Thoracic aorta (tissue), 2 donors: ENCODE measurements at places on chromosomes 5 and 9. TPM values are rescaled to one million over a fixed set of nuclear protein-coding genes. Genes with fewer than 3 reads are reported as not detected.
A peak's percentile ranks its signal among the peaks of the same experiment; 100 is the strongest.

- DNase-seq = no peak
- no peaks in the 10 kb centered on the region for H3K27me3 ChIP-seq
- H3K4me1 ChIP-seq = no peaks in the 10 kb centered on the region
- no peak overlapping the region for H3K27ac ChIP-seq
Observed at GRCh38 chr5:24497145-24497544, 147.6 kb downstream of the CDH10 start.

Gene CCDC112
- 8.4 TPM for total RNA-seq

GRCh38 chr5:40983781-40984180 is 74.5 kb downstream of the C7 start:
- no peaks in the 10 kb centered on the region for H3K27me3 ChIP-seq
- no peak for DNase-seq
- no peaks in the 10 kb centered on the region for H3K36me3 ChIP-seq
- H3K4me1 ChIP-seq = no peaks in the 10 kb centered on the region
- H3K27ac ChIP-seq = no peak overlapping the region

Gene PITX1
- not detected for total RNA-seq

Gene RANBP3L
- total RNA-seq = 25.5 TPM

DNA sequence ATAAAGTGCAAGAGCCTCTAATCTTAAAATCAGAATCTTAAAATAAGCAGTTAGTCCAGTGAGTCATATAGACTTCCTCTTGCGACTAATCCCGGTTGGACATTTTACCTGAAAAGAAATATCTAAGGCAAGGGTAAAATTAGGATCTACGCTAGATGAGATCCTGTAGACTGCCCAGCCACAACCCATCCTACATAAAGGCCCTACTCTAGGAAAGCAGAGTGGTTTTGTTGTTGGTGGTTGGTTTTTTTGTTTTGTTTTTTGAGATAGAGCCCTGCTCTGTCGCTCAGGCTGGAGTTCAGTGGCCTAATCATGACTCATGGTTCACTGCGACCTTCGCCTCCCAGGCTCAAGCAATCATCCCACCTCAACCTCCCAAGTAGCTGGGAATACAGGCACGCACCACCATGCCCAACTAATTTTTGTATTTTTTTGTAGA is 6.9 kb downstream of the TSC1 start:
- peaks cover 6% of the 10 kb centered on the region for H3K36me3 ChIP-seq
- H3K27me3 ChIP-seq = no peaks in the 10 kb centered on the region
- no peak overlapping the region for H3K4me3 ChIP-seq

Gene ACOT12
- total RNA-seq = 2.3 TPM

- no peaks in the 10 kb centered on the region for H3K36me3 ChIP-seq
- DNase-seq = no peak
- no peak overlapping the region for H3K4me3 ChIP-seq
- H3K27me3 ChIP-seq = no peaks in the 10 kb centered on the region
- H3K27ac ChIP-seq = no peak overlapping the region
Observed at GRCh38 chr5:82922086-82922734, 155.0 kb downstream of the TMEM167A start.

GRCh38 chr5:135229679-135230132 is 169.3 kb downstream of the MACROH2A1 start:
- no peak overlapping the region for H3K4me3 ChIP-seq
- H3K27ac ChIP-seq = peak overlapping the region; percentile 58
- DNase-seq = no peak
- H3K36me3 ChIP-seq = no peaks in the 10 kb centered on the region
- peaks cover 38% of the 10 kb centered on the region for H3K4me1 ChIP-seq
- H3K27me3 ChIP-seq = no peaks in the 10 kb centered on the region

DNA sequence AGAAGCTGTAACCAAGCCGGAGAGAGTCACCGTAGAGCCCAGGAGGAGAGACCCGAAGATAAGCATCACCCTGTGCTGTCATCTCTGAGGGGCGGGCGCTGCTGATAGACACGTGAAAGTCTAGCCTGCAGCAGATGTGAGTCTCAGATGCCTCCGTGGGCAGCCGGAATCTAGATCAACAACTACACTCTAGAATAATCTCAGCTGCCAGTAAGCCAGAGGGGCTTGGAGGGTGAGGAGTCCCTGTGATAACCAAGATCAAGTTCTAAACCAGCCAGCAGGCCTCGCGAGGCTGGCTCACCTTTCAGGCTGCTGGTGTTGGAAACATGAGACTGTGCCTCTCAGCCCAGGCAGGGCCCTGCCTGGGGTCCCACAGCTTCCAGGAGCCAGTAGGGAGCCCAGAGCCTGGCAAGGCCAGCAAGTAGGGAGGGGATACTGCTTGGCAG is 54.1 kb downstream of the DAPK1 start:
- no peak for DNase-seq
- H3K36me3 ChIP-seq = no peaks in the 10 kb centered on the region
- H3K27me3 ChIP-seq = no peaks in the 10 kb centered on the region
- H3K27ac ChIP-seq = no peak overlapping the region
- H3K4me3 ChIP-seq = no peak overlapping the region

Gene RGS7BP
- total RNA-seq = 31.1 TPM

- no peaks in the 10 kb centered on the region for H3K36me3 ChIP-seq
- no peaks in the 10 kb centered on the region for H3K4me1 ChIP-seq
- H3K27me3 ChIP-seq = no peaks in the 10 kb centered on the region
- H3K4me3 ChIP-seq = no peak overlapping the region
- H3K27ac ChIP-seq = no peak overlapping the region
Observed at GRCh38 chr9:8569823-8570222, 770.2 kb upstream of the DMAC1 start.

GRCh38 chr9:126694206-126695081 is 80.7 kb downstream of the LMX1B start:
- H3K4me3 ChIP-seq = no peak overlapping the region
- H3K4me1 ChIP-seq = no peaks in the 10 kb centered on the region
- no peak overlapping the region for H3K27ac ChIP-seq
- H3K36me3 ChIP-seq = no peaks in the 10 kb centered on the region
- no peak for DNase-seq

Gene OLFML2A
- total RNA-seq = 6.7 TPM

Gene RASEF
- total RNA-seq = 6.6 TPM

DNA sequence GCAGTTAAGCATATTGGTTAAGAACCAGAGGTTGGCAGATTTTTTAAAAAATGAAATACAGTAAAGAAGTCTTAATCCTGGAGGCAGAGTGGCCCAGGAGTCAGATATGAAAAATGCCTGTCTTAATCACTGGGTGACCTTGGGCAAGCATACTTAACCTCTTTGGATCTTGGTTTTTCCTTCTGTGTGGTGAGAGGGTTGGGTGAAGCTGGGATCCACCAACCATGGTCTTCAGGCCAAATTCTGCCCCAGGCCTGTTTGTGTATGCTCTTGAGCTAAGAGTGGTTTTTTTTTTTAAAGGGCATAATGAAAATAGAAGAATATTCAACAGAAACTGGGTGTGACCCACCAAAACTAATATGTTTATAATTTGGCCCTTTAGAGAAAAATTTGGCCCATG is 20.0 kb upstream of the TEX48 start:
- no peak for DNase-seq
- no peaks in the 10 kb centered on the region for H3K4me1 ChIP-seq
- H3K4me3 ChIP-seq = no peak overlapping the region

Gene DMRT3
- total RNA-seq = 0.28 TPM
